Activated CD4-positive, alpha-beta T cell treated with anti-CD3 and anti-CD28 coated beads, Interleukin-2, Interleukin-4, amounts not matched to agents 100 ng/mL and 50 ng/mL, durations not matched to agents 16 hours and 8 hours (primary cell): ENCODE measurements at places on chromosomes 13 and 19.

- DNase-seq = peak; percentile 58
Measured at GRCh38 chr13:30119476-30119875, 187.9 kb downstream of the KATNAL1 start.

DNA sequence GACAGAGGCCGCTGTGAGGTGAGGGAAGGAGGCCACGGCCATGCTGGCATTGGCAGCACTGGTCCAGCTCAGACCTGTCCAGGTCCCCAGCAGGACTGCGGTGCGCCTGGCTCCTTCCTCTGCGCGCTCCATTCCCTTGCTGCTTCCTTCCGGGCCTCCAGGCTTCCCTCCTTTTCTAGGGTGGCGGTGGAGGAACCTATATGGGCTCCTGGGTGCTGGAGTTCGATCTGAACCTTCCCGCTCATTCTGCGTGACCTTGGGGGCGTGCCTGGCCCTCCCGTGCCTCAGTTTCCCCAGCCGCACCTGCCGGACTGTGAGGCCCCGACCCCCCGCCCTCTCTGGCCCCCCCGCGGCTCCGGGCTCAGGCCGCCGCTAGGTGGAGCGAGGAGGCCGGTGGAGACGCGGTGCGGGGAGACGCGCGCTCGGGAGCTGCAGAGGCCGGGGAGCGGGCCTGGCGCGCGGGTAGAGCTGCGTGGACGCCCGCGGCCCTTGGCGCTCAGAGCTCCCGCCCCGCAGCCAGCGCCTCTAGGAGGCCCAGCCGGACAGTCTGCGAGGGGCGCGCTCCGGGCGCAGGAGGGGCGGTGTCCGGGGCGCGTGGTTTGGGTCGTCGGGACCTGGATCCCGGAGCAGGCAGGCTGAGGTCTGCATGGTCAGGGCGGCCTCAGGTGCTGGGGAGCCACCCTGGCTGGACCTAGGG, 29.9 kb downstream of the EFNA2 start:
- peak; percentile 15 for DNase-seq

DNA sequence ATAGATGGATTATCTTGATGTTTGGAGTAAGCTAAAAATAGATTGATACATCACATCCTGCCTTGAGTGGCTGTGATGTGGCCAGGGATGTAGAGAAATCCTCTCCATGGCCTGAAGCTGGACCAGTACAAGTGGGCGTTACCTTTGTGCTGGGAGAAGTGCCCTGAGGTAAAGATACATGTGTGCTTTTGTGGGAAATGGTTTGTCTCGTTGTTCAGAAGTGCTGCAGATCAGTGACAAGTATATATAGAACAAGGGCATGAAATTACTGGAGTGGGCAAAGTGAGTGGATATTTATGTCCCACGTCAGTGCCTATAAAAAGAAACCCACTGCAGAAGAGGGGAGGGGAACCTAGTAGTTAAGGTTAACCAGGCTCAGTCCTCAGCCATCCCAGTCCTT, 12.2 kb upstream of the ZNF304 start:
- DNase-seq = no peak

- DNase-seq = peak; percentile 89
Measured at GRCh38 chr13:99314640-99315176, 7.5 kb upstream of the GPR183 start.

- DNase-seq = no peak
Measured at GRCh38 chr19:39737351-39737750, 478 bp downstream of the CLC start.
